ENCODE measurements at places on chromosomes 16 and 17. TPM values are rescaled to one million over a fixed set of nuclear protein-coding genes. Genes with fewer than 3 reads are reported as not detected.

The MMP2 gene
- 16.0 TPM for polyA plus RNA-seq

The TEX19 gene
- 0.13 TPM for polyA plus RNA-seq

DNA sequence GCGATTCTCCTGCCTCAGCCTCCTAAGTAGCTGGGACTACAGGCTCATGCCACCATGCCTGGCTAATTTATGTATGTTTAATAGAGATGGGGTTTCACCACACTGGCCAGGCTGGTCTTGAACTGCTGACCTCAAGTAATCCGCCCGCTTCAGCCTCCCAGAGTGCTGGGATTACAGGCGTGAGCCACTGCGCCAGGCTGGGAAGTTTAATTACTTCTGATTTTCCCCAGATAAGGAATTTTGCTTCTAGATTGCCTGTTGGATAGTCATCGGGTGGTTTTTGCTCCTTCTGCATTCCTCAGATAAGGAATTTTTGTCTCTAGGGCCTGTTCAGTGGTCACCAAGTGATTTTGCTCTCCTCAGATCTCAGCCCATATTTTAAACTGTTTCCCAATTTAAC is 112.5 kb downstream of the MAP2K4 start:
- DNase-seq: no peak

- DNase-seq: no peak
These were observed 5.8 kb downstream of the ESRP2 start for GRCh38 chr16:68230176-68230571.

GRCh38 chr17:48261297-48261880 is 153.8 kb downstream of the SNX11 start:
- DNase-seq: no peak

DNA sequence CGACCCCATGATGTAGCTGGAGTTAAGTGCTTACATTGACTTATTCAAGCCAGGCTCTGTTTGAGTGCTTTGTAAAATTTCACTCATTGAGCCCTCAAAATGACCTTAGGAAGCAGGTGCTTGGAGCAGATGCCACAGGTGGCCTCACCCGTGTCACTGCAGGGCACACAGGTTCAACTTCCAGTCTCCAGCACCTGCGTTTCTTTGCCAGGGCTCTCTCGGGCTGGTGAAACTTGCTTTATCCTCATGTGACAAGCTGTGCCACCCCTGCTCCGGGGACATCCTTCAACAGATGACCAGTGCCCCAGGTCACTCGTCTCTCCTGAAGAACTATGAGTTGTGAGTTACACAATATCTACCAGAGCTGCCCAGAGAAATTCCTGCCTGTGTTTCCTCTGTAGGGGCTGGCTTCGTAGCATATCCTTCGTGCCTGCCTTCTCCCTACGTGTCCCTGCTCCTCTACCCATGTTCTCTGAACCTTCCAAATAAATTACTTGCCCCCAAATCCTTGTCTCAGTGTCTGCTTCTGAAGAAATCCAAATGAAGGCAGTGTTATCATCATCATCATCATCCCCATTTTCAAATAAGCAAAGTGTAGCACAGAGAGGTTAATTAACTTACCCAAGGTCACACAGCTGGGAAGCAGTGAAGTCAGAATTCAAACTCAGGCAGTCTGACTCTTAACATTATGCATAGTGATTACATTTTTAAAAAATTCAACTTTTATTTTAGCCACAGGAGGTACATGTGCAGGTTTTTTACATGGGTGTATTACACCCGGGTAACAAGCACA is 352.5 kb downstream of the NPIPA8 start:
- no peak for DNase-seq

- no peak for DNase-seq
These were observed 4.6 kb upstream of the MFSD6L start for GRCh38 chr17:8803531-8804420.

DNA sequence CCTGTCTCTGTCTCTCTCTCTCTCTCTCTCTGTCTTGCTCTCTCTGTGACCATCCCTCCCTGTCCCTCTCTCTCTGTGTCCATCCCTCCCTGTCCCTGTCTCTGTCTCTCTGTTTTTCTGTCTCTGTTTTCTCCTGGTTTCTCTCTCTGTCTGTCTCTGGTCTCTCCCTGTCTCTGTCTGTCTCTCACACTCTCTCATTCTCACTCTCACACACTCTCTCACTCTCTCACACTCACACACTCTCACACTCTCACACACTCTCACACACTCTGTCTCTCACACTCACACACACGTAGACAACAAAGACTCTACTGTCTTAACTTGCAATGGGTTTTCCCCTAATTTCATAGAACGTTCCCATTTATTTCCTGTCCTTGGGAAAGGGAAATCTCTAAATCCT is 299.5 kb downstream of the FOXL1 start:
- DNase-seq: no peak

All from psoas muscle (tissue), 8 donors.